ENCODE measurements at places on chromosomes 5 and 9.
A peak's percentile ranks its signal among the peaks of the same experiment; 100 is the strongest.

DNA sequence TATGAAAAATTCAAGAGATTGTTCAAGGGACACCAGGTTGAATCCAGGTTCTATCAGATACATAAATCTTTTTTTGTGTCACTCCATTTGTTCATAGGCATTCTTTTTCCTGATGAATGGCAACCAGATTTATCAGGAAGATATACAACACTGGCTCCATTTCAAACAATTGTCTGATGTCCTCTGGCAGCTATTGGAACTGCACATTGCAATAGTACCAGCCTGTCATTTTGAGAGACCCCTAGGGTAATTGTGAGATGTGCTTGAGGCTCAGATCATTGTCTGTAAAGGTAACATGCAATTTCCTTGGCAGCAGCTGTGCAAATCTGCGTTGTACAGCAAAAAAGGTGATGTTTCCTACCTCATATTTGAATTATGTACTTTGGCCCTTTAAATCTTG, 25.9 kb downstream of the KCTD16 start:
- no peak for DNase-seq

DNA sequence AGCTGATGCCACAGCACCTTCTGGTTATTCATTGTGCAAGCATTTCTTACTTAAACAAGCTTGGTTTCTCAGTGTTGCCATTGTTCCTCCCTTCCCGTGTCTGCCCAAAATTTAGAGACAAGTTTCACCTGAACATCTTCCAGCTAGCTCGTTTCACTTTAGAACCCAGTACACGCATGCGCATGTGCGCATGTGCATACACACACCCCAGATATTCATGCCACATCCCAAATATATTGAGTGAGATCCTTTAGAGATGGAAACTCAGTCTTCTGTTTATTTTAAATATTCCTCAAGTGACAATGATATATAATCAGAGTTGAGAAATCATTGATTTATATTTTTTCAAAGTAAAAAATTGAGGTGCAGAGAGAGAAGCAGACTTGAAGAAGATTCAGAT, 147.6 kb downstream of the PLK2 start:
- DNase-seq = no peak

- DNase-seq = no peak
Observed at GRCh38 chr5:92992073-92992472, 588.9 kb downstream of the NR2F1-AS1 start.

- peak; percentile 25 for DNase-seq
Observed at GRCh38 chr5:39076757-39077728, 2.8 kb upstream of the RICTOR start.

GRCh38 chr5:55533521-55534435, 986 bp downstream of the PLPP1 start:
- peak; percentile 40 for DNase-seq

DNA sequence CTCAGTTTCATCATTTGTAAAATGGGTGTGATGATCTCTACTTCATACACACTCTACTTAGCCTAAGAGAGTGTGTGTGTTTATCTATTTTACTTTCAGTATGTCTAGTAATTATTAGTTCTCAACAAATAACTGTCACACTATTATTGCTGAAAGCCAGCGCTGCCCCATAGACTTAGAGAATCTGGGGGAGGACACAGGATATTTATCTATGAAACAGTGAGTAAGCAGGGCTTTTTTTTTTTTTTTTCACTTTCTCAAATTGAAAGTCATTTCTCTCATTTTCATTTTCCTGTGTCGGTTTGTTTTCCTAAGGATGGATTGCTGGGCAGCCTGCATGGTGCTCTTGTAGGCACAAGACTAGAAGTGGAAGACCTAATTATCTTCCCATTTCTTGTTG, 248.4 kb upstream of the RPS23 start:
- no peak for DNase-seq

Data from fibroblast of skin of abdomen (primary cell).